Sciatic nerve (tissue), 2 donors: ENCODE measurements at places on chromosomes 3 and 15.

DNA sequence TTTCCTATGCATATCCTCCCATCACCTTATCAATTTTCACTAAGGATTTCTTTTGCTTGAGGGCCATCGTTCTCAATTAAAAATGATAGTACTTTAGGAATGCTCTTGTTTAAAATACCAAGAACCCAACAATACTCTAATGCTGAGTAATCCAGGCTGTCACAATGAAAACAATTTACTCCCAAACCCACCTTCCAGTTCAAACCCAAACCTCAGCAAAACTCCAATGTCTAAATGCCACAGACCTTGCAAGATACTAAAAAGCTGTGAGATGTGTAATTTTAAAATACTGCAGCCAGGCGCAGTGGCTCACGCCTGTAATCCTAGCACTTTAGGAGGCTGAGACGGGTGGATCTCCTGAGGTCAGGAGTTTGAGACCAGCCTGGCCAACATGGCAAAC lies 889.8 kb downstream of the ROBO1 start:
- DNase-seq, result no peak

DNA sequence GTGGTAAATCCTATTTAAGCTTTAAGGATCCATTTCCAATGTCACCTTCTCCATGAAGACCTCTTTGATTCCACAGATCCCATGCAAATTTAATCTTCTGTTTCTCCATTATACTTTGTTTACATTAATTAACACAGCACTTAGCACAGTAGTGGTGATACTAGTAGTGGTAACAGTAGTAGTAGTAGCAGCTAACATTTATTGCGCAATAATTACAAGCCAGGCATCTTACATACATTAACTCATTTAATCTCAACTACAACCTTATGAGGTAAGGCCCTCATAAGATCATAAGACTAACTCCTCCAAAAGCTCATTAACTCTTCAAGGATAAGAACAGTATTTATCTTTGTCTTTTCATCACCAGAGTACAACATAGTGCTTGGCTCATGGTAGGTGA lies 54.8 kb upstream of the FSIP1 start:
- DNase-seq, result no peak

DNA sequence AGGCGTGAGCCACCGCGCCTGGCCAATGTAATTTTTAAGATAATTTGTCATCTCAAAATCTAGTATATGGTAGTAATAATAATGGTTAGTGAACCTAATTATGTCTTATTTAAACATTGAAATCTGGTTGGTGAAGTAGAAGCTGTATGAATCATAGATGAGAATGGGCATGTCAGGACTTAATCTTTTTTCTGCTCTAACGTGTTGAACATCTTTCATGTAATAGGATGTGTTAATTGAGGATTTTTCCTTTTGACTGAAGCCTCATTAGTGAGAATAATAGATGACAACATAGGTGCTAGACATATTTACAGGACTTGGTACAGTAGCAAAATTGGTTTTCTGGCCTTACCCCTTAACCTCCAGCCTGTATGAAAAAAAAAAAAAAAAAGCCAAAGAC lies 835.6 kb downstream of the IGSF11 start:
- DNase-seq, result no peak

DNA sequence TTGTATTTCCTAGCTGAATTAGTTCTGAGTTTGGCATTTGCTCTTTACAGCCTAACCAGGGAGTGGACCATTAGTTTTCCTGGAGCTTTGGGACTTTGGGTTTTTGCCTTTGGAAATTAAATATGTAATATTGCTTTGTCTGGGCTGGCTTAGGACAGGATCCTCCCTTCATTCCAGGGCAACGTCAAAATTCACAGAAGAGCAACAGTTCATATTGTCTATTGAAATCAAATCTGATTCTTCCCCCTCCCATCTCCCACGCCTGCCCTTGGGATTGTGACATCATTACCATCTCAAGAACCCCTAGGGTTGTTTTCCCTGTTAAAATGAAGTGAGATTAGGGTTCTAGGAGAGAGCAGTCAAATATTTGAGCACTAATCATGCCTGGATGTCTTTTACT lies 194.1 kb downstream of the ROBO2 start:
- no peak for DNase-seq

- no peak for DNase-seq
Observed at GRCh38 chr3:194658477-194659242, 13.3 kb downstream of the LSG1 start.

DNA sequence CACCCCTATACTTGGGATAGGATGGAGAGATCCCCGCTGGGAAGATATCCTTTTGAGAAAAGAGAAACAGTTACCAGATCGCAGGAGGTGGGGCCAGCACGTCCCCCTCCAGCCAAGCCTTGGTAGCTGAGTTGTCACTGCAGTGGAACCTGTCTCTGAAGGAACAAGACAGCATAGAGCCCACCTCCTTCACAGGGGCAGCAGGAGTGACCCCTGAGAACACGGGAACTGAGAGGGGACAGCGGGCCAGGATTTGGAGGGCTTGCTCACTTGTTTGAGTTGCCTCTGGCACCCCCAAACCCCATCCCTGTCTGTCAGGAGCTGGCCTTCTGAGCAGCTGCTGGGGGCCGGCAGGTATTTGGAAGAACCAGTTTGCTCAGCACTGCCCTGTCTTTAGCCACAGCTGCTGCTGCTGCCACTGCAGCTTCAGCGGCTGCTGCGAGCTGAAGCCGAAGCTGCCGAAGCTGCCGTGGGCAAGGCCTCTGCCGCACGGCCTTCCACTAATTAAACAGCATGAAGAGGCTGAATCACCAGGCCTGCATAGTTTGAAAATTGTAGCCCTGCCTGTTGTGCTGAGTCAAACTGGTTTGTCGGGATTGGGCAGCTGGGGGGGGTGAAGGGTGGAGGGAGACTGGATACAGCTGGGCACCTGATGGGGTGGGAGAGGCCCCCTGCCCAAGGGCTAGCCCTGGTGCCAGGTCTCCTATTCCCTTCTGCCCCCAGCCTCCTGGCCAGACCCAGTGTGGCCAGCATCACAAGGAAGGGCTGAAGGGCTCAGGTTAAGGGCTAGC lies 4.0 kb downstream of the EPHB3 start:
- DNase-seq, result no peak

- DNase-seq, result no peak
Observed at GRCh38 chr3:10546181-10546624, 40.8 kb upstream of the ATP2B2 start.

- peak; percentile 48 for DNase-seq
Observed at GRCh38 chr3:17140670-17141505, 256.1 kb downstream of the PLCL2 start.

DNA sequence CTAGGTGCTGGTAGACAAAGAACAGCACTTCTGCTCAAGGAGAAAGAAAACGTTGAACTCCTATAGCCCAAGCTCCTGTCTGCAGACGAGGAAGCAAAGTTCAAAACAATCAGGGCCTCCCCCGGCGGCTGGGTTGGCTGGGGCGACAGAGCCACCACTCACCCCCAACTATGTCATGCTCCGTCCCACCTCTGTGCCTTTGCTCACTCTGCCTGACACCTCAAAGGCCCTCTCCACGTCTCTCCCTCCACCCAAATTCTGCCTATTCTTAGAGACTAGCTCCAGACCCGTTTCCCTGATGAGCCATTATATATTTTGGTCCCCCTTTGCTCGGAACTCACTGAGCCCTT lies 304.3 kb downstream of the TLE3 start:
- no peak for DNase-seq
